ENCODE measurements at places on chromosomes 1 and 21.
A peak's percentile ranks its signal among the peaks of the same experiment; 100 is the strongest.

GRCh38 chr21:46159841-46160656, 4.7 kb upstream of the FTCD start:
- DNase-seq: no peak

DNA sequence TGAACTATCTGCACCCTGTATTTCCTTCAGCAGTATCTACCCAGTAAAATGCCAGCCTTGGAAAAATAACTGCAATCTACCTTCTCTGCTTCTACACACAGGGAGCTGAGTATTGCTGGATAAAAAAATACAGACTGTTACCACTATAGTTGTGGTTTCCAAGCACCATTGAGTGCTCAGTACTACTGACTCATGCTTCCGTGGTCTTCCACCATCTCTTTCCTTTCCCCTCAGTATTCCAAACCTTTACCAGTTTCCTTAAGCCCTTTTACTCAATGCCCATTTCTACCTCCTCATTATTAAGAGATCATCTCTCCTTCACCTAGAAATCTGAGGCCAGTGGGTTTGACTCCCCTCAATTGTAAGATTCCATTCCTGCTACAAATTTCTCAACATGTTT, 23.8 kb downstream of the GLMN start:
- DNase-seq: no peak

- no peak for DNase-seq
These were observed 75.1 kb downstream of the DHRS3 start for GRCh38 chr1:12542616-12543592.

DNA sequence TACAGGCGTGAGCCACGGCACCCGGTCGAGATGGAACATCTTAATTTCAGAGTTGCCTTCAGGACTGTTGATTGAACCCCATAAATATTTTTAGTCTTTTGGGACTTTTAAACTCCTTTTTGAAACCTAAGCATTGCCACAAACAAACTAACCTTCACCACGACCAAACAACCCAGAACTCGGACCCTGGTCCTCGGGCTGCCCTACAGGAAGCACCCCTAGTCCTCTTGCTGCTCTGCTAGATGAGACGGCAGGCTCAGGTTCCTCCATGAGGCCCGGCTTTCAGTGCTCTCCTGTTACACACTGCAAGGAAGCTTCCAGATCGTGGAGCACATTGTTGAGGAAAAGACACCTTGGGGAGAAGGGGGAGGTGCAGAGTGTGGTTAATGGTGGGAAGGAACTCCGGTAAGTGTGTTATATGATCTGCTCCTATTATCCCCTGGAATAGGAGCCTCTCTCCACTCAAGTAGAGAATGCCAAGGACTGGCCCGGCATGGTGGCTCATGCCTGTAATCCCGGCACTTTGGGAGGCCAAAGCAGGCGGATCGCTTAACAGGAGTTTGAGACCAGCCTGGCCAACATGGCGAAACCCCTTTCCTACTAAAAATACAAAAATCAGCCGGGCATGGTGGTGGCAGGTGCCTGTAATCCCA, 5.7 kb downstream of the EPHX1 start:
- no peak for DNase-seq

- DNase-seq: peak; percentile 38
These were observed at the start of gene LAPTM5 for GRCh38 chr1:30757352-30758120. Gene LAPTM5, minus strand, starts transcription at chr1:30757774. Its CDS starts 29 bp downstream, at chr1:30757745.

DNA sequence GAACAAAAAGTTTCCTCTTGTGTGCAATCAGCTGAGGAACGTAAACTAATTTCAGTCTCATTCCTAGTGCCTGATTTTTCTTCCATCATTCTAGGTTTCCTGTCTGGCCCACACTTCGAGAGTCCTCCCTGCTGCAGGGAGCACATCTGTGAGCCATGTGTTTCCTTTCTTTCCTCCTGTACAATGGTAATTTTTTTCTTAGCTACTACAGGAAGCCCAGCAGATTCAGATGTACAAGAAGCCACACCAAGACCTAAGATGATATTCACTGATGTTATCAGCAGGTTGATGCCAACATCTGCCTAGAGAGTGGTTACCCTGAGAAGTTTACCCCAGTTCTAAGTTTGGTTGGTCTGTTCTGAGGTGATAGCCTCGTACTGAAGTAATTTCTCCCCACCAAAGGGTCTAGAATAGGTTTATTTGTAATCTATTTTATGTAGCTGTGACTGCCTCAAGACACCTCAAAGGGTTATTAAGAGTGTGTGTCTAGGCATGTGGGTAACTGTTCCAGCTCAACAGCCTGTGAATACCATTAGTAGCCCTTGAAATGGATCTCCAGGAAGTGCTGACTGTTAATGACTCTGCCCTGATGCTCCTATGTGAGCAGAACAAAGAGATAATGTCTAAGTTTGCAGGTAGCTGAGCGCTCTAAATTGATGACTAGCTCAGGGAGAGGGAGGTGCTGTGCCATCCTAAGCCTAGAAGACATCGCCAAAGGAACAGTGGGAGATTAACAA, 31.7 kb upstream of the CLDN14 start:
- no peak for DNase-seq

GRCh38 chr1:202639500-202639899, 70.8 kb downstream of the SYT2 start:
- no peak for DNase-seq

- DNase-seq: no peak
These were observed 106.9 kb downstream of the SEC16B start for GRCh38 chr1:177862916-177863315.

DNA sequence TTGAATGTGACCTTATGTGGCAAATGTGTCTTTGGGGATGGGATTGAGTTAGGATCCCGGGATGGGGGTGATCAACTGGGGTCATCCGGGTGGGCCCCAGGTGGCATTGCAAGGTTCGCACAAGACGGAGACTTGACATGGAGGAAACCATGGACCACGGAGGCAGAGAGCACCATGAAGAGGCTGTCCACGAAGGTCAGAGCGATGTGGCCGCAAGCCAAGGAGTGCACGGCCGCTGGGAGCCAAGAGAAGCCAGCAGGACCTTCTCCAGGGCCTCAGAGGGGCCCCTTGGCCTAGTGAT, 22.3 kb upstream of the COL18A1 start:
- no peak for DNase-seq

DNA sequence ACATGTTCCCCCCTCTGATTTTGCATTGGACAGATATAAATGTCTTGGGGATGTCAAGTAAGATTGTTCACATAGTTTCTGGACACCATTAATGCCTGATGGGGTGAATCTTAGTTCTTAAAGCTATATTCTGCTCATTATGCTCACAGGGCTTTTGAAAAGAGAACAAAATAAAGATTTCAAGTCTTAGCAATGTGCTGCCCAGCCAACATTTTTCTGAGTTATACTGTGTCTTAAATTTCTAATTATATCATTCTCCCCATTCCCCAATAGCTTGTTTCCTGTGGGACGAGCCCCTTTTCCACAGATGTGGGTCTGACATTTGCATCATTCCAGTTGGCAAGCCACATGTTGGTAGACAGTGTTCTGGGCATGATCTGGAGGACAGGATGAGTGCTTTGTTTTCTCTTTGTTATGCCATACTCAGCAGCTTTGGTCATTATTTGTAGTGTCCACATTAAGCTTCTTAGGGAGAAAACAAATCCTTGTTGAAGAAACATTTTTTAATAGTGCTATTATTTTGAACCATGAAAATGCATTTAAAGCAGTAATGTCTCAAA, 32.8 kb downstream of the MTARC1 start:
- no peak for DNase-seq

- DNase-seq: peak; percentile 73
These were observed 6.8 kb downstream of the SEMA4A start for GRCh38 chr1:156160000-156160742.

DNA sequence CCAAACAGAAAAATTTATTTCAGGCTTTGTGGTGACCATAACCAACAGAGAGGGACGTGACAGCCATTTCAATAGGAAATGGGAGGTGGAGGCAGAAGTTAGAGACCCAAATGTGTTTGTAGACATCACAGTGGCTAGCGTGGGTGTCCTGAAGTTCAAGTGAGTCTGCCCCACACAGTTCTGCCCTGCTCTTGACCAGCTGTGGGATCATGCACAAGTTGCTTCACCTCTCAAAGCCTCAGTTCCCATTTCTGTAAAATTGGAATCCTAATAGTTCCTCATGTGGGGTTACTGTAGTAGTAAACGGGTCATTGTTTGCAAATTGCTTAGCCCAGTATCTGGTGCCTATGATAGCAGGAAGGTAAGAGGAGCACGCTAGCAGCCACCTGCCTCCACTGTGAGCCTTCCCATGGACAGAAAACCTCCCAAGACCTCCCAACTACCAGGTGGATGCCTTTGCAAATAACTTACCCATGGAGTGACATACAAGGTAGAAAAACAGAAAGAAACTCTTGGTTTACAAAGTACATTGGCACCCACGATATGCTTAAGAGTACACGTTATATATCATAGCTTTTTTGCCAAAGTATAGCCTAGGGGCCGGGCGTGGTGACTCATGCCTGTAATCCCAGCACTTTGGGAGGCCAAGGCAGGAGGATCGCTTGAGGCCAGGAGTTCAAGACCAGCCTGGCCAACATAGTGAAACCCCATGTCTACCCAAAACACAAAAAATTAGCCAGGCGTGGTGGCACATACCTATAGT, 29.1 kb downstream of the FHAD1 start:
- DNase-seq: no peak

DNA sequence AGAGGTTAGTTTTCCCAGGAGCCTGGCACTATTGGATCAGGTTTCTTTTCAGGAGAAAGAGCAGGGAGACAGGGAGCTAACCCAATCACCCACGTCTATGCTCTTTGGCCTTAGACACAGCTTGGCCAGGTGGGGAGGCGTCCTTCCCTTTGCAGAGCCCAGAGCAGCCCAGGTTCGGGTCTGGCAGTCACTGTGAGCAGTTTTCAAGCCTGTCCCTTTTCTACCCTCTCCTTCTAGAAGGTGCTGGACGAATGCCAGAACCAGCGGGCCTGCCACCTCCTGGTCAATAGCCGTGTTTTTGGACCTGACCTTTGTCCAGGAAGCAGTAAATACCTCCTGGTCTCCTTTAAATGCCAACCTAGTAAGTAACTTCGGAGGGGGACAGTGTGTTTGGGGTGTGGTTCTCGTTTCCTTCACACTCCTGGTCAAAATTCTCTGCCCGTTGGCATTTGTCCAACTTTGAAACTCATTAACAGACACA, 44.9 kb downstream of the EVA1C start:
- DNase-seq: no peak

DNA sequence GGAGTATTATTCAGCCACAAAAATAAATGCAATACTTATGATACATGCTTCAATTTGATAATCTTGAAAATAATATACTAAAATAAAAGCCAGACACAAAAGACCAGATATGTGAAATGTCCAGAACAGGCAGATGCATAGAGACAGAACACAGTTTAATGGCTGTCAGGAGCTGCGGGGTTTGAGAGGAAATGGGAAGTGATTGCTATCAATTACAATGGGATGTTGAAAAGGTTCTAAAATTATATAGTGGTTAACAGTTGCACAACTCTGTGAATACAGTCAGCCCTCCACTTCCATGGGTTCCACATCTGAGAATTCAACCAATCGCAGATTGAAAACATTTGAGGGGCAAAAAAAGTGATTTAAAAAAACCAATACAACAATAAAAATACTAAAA, 54.0 kb downstream of the LTN1 start:
- DNase-seq: no peak

DNA sequence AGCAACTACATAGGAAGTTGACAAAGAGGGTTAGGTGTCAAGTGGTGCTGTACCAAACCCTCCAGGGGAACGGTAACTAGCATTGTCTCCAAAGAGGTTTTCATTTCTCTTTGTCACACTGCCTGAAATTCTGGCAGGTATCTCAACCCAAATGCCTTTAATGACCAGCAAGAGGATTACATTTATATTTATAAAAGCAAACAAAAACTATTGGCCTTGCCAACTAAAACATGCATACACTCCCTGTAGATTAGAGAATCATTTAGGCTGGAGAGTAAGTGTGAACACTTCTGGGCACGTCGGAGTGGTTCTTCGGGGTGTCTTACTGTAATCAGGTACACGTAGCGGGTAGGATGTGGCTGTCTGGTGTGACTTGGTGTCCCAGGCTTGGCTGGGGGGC, 84.9 kb downstream of the VPS26C start:
- DNase-seq: no peak

- DNase-seq: no peak
These were observed 18.3 kb downstream of the KCNC4 start for GRCh38 chr1:110228381-110228780.

- DNase-seq: no peak
These were observed 89.4 kb upstream of the IPO9 start for GRCh38 chr1:201739492-201740085.

DNA sequence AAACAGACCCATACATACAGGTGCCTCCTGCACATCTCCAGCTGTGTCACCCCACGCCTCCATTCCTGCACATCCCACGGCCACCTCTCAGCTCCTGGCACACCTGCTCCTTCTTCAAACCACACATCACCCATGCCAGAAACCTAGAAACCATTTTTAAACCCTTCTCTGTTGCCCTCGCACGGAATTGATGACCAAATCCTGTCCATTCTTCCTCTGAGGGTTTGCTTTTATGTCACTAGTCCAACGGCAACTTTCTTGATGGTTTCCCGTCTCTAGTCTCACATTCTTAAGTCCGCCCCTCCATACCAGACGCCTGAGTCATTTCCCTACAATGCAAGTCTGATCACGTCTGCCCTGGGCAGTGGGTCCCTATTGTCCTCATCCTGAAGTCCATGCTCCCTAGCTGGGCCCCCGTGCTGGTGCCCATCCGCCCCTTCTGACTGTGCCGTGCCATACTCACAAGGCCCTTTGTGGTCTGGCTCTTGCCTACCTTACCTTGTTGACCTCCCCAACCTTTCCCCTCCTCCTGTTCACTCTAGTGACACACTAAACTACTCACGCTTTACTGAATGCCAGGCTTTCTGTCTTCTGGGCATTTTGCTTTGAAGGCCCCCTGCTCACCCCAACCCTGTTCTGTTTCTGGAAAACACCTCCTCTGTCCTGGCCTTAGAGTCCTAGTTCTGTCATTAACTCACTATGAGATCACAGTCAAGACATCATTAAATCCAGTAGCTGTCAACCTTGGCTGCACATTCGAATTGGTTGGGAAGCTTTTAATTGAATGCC, 17.6 kb downstream of the SLC2A1 start:
- peak; percentile 99 for DNase-seq

GRCh38 chr21:33966324-33966949, 50.8 kb upstream of the ATP5PO start:
- DNase-seq: no peak

DNA sequence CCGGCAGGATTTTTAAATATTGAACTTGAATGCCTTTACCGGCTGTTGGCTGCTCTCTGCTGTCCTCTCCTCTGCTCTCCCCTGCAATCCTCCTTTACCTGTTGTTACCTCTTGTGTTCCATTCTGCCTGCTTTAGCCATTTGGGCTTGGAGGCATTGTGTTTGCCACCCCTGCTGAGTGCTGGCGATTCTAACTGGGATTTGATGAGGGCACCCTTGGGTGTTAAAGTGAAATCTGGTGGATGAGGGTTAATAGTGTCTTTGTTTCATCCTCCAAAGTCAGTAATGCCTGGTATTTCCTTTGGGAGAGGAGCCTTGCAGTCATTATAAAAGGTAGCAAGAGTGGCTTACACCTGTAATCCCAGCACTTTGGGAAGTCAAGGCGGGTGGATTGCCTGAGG, 9.9 kb downstream of the SZRD1 start:
- no peak for DNase-seq
